ENCODE measurements at places on chromosomes 2 and 18. TPM values are rescaled to one million over a fixed set of nuclear protein-coding genes. Genes with fewer than 3 reads are reported as not detected.

GRCh38 chr2:240107477-240107796, 28.7 kb downstream of the COPS9 start:
- H3K27ac ChIP-seq: no peak overlapping the region
- DNase-seq: no peak
- H3K27me3 ChIP-seq: no peaks in the 10 kb centered on the region
- no peaks in the 10 kb centered on the region for H3K36me3 ChIP-seq
- H3K4me3 ChIP-seq: no peak overlapping the region

DNA sequence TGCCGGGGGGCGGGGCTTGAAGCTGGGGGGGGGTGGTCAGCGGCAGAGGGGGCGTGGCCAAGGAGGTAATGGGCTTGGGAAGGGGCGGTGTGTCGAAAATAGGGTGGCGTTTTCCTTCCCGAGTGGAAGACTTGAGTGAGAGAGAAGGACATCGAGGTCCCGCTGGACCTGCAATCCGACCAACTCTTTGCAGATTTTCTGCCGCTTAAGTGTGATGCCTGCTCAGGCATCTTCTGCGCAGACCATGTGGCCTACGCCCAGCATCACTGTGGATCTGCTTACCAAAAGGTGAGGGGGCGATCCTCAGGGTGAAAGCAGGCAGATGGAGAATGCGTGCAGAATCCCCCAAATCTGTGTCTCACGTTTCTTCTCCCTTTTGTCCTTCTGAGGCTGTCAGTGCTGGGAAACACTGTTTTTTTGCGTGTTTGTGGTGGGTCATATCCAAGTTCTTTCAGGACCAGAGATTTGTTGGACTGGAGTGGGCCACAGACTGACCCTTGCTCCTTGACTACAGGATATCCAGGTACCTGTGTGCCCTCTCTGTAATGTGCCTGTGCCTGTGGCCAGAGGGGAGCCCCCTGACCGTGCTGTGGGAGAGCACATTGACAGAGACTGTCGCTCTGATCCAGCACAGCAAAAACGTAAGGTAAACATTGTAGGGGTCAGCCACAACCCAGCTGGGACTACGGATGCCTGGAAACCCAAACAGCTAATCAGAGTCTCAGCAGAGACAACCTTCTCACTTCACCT, 727 bp downstream of the ZFAND2B start:
- no peaks in the 10 kb centered on the region for H3K4me1 ChIP-seq
- H3K36me3 ChIP-seq: no peaks in the 10 kb centered on the region
- no peaks in the 10 kb centered on the region for H3K27me3 ChIP-seq
- DNase-seq: no peak

DNA sequence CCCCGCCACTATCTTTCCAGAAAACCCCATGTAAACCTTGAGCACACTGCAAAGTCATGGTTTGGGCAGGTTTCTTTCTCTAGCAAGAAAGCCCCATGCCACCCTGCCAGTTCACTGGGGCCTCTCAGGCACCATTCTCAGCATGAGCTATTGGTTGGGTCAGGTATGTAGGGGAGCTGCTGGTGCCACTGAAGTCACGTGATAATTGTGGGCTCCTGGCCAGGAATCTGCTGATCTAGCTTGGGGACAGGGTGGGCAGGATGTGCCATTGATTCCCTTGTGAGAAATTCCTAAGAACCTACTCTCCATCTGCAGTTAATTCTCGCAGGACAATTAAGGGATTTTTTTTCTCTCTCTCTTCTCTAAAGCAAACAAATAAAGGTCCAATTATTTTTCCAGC, 26.5 kb upstream of the HNMT start:
- no peaks in the 10 kb centered on the region for H3K4me1 ChIP-seq
- no peak for DNase-seq

RGPD4 gene
- total RNA-seq: 0.33 TPM

Data from aorta (tissue), 5 donors.